Bronchial epithelial cell (primary cell): ENCODE measurements at places on chromosomes 7 and 10. TPM values are rescaled to one million over a fixed set of nuclear protein-coding genes. Genes with fewer than 3 reads are reported as not detected.
A peak's percentile ranks its signal among the peaks of the same experiment; 100 is the strongest.

GRCh38 chr10:100747456-100748230, 2.3 kb downstream of the PAX2 start:
- no peak for DNase-seq

DNA sequence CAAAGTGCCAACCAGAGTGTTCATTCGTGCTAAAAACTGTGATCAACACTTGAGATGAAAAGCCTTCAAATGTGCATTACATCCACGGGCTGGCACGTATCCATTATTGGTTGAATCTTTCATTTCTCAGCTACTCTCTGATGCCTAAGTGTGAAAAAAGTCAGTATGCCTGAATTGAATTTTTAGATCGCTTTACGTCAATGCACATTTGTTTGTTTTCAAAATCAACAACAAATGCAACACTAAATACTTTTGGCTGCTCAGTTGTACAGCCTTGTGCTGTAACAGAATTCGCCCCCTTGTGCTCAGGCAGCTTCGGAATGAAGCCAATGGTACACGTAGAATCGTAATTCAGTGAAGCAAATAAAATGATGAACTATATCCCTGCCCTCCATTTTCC, 446.5 kb upstream of the NRP1 start:
- DNase-seq, result no peak

- DNase-seq, result no peak
Observed at GRCh38 chr10:27680006-27680557, 65.5 kb downstream of the MKX start.

GRCh38 chr7:34558022-34558421, 100.0 kb upstream of the NPSR1 start:
- no peak for DNase-seq

GRCh38 chr10:69406816-69407580, 9.7 kb downstream of the TACR2 start:
- DNase-seq, result no peak

Gene BLNK
- total RNA-seq, result 2.6 and 9.2 TPM in 2 replicates

DNA sequence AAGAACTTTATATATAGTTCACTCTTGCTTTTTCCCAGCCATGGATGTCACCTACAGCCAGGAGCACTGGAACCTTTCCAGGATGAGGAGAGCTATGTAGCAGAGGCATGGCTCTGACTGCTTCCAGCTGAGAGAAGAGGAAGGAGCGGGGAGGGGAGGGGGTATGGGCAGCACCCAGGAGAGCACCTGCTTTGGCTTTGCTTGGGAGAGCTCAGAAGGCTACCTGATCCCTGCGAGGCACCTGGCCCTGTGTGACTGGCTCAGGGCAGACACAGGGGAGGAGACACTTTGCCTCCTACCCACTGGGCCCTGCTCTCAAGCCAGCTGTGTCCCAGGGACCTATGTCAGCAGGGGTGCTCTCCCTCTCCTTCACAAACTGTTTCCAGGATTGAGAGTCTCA, 67.1 kb downstream of the HK1 start:
- no peak for DNase-seq

DNA sequence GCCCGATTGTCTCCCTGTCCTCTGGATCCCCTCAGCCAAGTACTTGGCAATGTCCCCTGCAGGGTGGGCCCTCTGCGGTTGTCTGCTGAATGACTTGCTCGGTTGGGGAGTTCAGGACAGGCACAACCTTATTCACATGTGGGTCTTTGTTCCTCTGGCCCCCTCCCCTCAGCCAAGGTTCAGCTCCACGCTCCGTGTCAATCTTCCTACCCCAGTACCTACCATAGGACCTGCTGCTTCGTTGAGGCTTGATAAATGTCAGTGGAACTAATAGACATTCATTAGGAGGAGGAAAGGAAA, 7.1 kb downstream of the CPA5 start:
- DNase-seq, result no peak

- DNase-seq, result no peak
Observed at GRCh38 chr7:140209866-140210609, 33.3 kb upstream of the KDM7A start.

DNA sequence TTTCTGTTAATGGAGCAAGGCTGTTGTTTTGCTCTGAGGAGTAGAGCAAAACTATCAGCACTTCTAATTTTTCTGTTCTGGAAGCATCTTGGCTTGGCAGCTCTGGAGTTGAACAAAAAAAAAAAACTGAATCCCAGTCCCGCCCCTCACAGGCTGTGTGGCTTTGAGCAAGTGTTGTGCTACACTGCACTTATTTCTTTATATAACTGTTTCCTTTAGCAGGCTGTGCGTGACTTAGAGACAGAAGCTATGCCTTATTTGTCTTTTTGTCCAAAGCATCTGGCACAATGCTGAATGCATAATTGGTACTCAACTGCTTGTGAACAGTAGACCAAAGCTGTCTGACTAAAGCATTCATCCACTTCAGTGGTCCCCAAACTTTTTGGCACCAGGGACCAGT, 96.1 kb downstream of the AMPH start:
- DNase-seq, result no peak

GRCh38 chr10:26090762-26091161, 125.8 kb upstream of the GAD2 start:
- no peak for DNase-seq

DNA sequence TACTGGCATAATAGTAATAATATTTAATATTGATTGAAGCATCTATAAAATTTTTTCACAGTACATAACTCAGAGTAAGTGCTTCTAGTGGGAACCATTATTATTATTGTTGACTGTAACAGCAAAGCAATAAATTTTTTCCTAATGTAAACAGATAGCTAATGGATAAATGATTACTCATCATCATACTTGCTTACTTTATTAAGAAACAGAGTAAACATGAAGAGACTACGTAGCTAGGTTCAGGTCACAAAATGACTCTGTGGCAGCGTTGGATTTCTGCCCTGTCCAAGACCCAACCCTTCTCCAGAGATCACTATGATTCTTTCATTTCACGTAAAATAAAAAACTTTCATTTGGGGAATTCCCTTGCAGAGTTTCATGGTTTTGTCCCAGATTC, 8.3 kb upstream of the ABCB5 start:
- peak; percentile 28 for DNase-seq

- no peak for DNase-seq
Observed at GRCh38 chr7:121879544-121879943, 6.6 kb downstream of the PTPRZ1 start.

- no peak for DNase-seq
Observed at GRCh38 chr7:129285111-129285510, 60.3 kb downstream of the AHCYL2 start.

GRCh38 chr7:27359181-27360125, 116.9 kb downstream of the EVX1 start:
- no peak for DNase-seq

Gene ACHE
- total RNA-seq, result 0.13 TPM in 1 of 2 replicates, not detected in the other

DNA sequence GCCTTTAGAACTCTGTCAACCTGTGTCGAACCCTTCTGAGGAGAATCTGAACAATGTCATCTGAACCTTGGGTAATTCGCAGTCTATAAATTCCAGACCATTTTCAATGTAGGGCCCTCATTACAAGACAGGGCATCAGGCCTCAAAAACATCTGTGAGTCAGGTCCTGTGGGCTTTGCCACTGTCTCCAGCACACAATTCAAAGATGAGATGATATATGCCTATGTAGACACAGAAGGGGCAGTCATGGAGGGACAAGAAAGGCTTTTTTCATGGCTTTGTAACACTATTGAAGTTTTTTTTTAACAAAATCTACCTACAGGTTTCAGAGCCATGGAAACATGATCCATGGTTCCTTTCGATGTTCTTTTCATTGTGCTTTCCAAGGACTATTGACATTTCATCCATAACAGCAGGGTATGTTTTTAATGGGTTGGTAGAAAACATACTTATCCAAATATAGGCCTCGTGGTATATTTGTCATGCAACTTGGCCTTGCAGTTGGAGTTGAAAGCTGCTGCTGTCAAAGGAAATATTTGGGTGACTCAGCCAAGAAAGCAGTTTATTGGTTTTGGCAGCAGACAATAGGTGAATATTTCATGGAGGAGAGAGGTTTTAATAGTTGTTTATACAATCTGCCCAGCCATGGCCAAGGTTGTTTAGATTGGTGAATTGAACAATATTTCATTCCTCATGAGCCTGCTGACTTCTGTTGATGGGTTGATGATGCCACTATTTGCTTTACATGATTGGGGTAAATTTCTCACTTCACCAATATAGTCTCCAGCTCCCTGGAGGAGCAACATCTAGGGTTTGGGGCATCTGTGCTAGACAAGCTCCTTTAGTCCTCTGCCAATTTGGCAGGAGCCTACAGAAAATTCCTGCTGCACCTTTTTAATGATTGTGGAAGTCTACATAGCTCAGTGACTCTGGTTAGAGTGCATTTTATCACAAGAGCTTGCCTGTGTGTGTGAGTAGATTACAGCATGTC, 158.4 kb upstream of the TMEM72 start:
- DNase-seq, result peak; percentile 77

DNA sequence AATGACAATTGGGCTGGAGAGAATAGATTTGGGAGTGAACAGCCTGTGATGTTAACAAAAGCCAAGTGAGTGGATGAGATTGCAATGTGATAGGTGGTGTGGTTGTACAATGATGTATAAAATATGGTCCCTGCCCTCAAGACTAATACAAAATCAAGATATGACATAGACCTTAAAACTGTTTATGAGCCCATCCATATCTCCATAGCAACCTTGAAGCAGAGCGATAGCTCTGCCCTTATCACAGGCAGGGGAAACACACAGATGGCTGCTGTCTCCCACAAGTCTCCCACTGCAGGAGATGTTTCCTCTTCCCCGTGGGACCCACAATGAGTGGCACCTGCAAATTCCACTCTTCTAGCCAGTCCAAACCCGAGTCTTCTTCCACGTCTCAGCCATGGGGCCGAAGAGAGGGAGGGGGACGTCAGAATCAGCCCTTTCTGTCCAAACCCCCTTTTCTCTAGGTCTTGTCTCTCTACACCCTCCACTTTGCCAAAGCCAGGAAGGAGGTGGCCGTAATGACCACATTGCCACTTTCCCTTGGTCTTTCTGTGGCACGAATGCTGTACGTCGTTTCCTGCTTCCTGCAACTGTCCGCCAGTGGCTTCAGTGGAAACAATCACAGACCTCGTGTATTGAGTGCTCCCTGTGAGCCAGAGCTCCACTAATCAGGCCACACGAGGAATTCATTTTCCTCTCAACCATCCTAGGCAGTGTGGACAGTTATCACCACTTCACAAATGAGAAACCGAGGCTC, 7.5 kb upstream of the TBXAS1 start:
- DNase-seq, result no peak

- DNase-seq, result peak; percentile 72
Observed at GRCh38 chr10:90148116-90148855, 446.9 kb downstream of the KIF20B start.

DNA sequence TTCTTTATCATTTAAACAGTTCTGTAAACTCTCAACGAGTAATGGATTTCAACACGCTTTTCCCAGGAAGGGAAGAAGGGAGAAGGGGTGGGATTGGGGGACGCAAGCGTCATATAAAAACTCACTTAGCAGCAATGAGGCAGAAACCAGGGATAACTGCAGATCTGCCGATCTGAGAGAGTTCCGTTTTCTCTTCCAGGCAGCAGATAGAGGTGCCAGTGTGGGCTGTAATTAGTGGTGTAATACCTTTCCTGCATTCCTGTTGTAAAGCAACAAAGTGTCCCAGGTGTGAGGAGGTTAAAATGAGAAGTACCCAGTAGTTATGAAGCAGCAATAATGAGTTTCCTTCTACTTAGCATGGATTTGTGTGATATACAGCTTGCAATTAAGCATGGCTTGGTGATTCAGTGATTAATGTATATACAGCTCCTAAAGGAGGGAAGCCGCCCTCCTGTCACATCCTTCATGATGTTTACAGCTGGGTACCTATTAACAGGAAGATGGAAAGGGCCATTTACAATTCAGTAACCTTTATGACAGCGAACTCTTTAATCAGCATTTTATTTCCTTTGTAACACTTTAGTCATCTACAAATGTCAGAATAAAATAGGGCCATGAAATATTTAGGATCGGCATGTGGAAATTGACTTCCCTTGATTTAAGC, 271.9 kb downstream of the LRMDA start:
- DNase-seq, result no peak

Gene LRRC4
- total RNA-seq, result under 0.01 and 0.64 TPM in 2 replicates

- no peak for DNase-seq
Observed at GRCh38 chr10:3014968-3015367, 52.4 kb upstream of the PFKP start.

Gene DYDC2
- total RNA-seq, result not detected in 2 replicates

GRCh38 chr7:9149499-9150082, 716.2 kb downstream of the NXPH1 start:
- DNase-seq, result peak; percentile 56

DNA sequence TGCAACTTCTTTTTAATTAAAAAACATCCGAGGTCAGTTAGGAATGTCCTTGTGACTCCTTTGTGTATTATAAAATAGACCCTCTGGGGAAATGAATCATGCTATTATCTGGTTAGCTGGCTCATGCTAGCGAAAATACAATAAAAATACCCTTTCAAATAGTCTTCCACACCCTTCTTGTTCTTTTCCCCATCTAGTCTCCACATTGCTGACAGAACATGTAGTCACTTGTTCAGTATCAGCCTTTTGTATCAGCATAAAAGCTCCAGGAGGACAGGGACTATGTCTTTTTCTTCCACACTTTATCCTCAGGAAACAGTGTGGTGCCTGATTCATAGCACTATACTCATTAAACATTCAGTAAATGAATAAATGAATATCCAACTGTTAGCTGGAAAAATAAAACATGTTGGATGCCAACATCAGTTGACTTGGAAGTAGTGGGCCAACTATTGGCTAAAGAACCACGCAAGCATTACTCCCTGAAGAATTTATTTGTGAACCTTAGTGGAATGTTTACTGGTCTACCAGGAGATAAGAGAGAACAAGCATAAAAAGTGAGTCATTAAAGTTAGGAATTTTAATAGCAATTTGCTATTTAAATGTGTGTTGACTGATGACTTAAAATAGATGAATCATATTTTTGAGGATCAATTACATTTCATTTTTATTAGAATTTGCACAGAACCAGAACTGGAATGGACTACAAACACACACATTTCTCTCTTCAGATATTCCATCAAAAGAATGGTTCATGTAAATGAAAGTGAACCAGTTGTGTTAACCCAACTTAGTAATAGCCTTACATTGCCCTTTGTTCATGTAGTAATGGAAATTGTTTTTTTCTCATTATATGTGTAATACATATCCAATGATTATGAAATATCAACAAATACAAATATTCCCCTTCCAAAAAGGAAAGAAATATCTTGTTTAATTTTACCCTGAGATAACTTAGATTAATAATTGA, 129.6 kb downstream of the DKK1 start:
- peak; percentile 98 for DNase-seq
